Stimulated activated CD4-positive, alpha-beta T cell treated with anti-CD3 and anti-CD28 coated beads, Interleukin-2, amount 100 ng/mL, for 48 hours (primary cell): ENCODE measurements at places on chromosomes 11 and 22.

- DNase-seq: no peak
These were observed 17.5 kb upstream of the TEF start for GRCh38 chr22:41364233-41364632.

DNA sequence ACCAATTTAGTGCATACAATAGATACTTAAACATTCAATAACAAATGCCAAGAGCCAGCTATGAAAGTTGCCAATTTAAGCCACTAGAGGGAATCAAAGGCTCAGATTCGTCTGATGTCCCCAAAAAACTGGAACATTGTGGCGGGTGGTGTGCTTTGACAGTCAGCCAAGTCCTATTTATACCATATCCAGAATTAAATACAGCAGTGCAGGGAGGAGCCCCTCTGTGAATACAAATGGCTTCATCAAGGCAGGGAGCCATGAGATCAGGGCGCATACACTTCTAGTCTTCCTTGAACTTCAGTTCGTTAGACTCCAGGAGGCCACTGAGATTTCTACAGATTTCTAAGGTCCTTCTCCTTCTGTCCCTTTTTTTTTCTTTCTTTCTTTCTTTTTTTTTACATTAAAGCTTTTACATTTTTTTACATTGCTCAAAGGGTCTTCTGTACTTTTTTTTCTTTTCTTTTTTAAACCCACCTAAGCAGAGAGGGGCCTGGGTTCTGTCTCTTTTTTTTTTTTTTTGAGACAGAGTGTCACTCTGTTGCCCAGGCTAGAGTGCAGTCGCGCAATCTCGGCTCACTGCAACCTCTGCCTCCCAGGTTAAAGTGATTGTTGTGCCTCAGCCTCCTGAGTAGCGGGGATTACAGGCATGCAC is 41.5 kb upstream of the HSPA8 start:
- DNase-seq: no peak

- DNase-seq: no peak
These were observed 13.5 kb downstream of the KCNJ1 start for GRCh38 chr11:128853559-128853958.

DNA sequence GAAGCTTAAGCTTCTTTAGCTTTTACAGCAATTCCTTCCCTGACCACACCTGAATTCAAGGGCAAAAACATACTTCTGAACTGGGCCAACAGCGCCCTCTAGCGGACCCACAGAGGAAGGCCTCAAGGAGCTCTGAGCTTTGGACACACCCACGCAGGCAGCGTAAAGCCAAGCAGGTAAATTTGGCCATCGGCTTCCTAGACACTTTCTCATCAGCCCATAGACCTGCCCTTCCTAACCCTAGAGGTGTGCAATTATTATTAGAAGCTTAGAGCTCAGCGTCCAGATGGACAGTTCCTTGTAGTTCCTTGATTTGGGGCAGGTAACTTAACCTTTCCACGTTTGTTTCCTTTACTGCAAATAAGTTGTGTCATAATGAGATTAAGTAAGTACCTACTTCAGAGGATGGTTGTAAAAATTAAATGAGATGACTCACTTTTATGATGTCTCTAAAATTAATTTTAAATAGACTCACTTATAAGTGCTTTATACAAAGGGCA is 25.7 kb upstream of the HMGXB4 start:
- DNase-seq: peak; percentile 72

DNA sequence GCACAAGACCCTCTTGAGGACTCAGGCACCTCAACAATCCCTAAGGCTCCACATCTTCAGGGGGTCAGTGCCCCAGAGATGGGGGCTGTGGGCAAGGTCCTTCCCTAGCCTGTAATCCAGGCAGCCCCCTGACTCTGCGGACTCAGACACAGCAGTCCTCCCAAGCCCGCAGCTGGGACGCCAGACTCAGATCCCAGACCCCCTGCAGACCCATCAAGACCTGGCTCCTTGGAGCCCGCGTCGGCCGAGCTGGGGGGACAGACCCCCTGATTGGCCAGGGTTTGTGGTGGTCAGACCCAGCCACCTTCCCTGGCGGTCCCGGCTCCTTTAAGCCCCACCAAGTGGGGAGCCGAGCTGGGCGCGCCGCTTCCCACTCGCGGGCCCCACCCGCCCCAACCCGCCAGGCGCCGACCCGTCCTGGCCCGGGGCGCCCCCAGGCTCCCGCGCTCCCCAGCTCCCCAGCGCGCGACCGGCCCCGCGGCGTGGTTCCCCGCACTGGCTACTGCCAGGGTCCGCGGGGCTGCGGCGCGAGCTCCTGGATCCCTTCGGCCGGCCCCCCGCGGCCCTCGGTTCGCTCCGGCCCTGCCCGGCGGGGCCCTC is 458 bp downstream of the OSBPL5 start:
- no peak for DNase-seq

GRCh38 chr11:117356126-117356890 is 28.7 kb downstream of the CEP164 start:
- DNase-seq: no peak
